ENCODE measurements at places on chromosomes 11 and 22.

DNA sequence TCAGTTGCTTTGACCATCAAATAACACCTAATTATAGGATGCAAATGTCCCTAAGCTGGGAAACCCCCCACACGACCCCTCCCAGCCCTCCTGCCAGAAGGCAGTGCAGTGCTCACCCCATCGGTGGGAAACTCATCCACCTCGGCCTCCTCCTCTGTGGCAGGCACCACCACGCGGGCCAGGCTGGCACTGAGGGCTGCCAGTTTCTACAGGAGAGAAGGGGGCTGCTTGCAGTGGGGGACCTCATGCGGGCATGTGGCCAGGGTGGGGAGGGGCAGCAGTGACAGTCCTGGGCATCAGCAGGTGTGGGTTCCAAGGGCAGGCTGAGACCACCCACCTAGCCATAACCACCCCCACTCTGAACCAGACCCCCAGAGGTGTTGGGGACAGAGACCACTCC lies 6.4 kb upstream of the GAL3ST1 start:
- no peak for DNase-seq

DNA sequence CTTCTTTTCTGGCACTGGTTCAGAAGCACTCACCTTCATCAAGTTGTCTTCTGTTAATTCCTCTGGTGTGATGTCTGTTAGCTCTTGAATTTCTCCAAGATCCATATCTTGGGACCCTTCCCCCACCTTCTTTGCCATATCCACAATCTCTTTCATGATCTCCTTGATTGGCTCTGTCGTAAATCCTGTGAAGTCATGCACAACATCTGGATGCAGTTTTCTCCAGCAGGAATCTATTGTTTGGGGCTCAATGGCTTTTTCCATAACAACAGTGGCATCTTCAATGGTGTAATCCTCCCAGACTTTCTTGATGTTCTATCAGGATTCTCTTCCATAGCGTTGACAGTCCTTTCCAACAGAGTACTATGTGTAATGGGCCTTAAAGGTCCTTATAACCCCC lies 96.9 kb downstream of the CSTPP1 start:
- DNase-seq, result no peak

GRCh38 chr11:99320769-99321290 lies 300.1 kb downstream of the CNTN5 start:
- DNase-seq, result no peak

DNA sequence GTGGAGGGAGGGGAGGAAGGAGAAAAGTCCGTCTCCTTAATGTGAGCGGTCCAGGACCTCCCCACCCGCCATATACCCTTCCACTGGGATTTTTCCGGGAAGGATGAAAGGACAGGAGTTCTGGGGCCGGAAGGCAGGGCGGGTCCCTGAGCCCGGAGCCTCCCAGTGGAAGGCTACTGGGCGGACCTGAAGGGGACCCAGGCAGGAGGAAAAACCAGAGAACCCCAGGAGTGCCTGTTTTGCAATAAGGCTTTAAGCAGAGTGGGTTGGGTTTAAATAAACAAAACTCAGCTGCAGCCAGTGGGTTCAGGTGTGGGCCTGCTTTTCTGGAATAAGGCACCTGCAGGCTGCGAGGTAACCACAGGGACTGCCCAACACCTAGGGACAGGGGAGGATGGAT lies 1.7 kb upstream of the CELSR1 start:
- DNase-seq, result no peak

- DNase-seq, result no peak
Observed at GRCh38 chr11:45043755-45044475, 93.2 kb upstream of the TP53I11 start.

DNA sequence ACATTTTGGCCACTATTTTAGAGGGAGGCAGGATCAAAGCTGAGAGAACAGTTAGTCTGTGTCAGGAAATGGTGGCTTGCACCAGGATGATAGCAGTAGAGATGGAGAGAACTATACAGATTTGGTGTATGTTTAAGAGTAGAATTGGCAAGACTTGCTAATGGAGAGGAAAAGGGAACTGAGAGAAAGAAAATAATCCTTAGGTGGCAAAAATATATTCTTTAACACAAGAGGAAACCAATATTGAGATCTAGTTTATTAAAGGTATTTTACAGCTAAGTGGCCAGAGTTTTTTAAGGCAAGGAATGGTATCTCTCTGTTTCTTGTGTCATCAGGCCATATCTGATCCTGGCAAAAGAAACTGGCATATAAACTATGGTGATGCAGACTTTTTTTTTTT lies 278.8 kb downstream of the TMEM135 start:
- no peak for DNase-seq

- DNase-seq, result no peak
Observed at GRCh38 chr11:83475760-83476159, 189.6 kb upstream of the CCDC90B start.

- DNase-seq, result no peak
Observed at GRCh38 chr22:21641417-21641788, 699 bp upstream of the SDF2L1 start.

GRCh38 chr22:25083807-25084200 lies 115.9 kb upstream of the CRYBB3 start:
- no peak for DNase-seq

- no peak for DNase-seq
Observed at GRCh38 chr22:39024519-39025308, 3.8 kb downstream of the APOBEC3D start.

DNA sequence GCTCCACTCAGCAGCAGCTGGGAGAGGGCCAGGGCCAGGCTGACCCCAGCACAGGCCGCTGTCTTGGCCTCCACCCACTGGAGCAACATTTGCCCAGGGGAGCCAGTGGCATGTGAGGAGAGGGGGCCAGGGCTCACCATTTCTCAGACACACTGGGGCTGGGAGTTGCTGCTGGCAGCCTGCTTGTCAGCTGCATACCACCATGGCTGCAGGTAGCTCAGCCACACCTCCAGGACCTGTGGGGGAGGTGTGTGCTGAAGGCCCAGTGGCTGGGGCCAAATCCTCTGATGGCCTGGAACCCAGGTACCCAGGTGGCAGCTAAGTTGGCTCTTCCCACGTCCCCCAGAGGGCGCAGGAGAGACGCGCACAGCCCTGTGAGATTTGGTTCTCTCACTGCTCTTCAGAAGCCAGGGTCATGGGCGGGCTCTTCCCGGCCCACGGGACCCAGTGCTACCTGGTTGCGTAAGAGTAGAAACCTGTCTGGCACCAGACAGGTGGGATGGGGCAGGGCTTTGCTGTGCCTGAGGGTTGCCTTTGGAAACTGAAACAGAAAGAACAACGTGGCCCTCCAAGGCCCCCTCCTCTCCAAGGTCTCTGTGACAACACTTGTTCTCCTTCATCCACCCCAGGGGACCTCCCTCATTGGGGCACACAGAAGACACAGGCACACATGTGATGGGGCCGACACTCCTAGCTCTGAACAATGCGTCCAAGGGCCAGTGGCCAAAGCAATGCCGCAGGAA lies 98.8 kb downstream of the MED15 start:
- peak; percentile 68 for DNase-seq

DNA sequence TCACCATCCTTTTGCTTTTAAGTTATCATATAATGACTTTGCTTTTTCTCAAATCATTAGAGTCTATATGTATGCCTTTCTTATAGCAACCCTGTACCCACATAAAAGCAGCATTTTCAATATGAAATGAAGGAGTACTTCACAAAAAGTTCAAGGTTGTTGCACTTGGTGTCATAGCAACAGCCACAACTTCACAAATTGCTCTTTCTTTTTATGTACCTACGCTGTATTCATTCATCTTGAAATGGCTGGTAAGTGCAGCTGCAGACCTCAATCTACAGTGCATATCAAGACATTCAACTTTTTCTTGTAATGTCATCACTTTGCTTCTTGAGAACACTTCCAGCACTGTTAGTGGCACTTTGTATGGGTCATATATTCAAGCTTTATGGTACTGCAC lies 18.6 kb downstream of the CWC15 start:
- no peak for DNase-seq

- DNase-seq, result no peak
Observed at GRCh38 chr11:61145228-61146005, 15.8 kb downstream of the VPS37C start.
